ENCODE measurements at places on chromosomes 4 and X.
A peak's percentile ranks its signal among the peaks of the same experiment; 100 is the strongest.

- peak; percentile 72 for DNase-seq
Observed at GRCh38 chr4:1726146-1726934, 5.0 kb downstream of the TACC3 start.

DNA sequence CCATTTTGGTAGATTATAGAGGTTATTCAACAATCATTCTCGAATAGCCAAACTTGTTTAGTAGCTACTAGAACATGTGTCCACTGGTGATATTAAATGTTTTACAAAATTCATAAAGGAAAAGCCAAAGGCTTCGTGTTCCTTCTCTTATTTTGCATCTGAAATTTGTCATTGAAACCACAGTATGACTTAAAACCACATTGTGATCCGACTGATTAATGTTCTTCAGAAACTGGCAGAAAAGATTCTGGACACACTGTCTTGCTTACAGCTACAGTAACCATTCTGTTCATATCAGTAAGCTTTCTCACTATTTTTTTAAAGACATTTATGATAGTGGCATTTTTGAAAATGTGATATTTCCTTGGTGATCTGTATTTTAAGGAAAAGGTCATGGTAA, 2.6 kb upstream of the SMARCA1 start:
- DNase-seq = no peak

- DNase-seq = no peak
Observed at GRCh38 chr4:53039741-53040458, 177.8 kb downstream of the RASL11B start.

DNA sequence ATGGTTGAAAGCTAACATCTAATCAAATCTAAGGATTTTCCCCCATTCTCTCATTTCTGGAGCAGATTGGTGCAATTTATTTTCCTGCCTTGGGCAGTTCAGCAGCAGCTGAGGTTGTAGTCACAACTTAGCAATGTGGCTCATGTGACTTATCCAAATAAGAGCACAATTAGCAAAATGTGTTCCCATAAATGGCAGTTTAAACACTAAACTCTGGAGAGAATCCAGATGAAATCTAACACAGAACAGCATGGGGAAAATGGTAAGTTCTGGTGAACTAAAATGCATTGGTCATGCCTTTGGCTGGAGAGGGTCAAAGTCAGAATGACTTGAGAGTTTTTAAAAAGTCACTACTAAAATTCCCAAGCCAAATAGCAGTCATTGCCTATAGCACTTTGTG, 422.6 kb upstream of the DIPK2B start:
- no peak for DNase-seq

DNA sequence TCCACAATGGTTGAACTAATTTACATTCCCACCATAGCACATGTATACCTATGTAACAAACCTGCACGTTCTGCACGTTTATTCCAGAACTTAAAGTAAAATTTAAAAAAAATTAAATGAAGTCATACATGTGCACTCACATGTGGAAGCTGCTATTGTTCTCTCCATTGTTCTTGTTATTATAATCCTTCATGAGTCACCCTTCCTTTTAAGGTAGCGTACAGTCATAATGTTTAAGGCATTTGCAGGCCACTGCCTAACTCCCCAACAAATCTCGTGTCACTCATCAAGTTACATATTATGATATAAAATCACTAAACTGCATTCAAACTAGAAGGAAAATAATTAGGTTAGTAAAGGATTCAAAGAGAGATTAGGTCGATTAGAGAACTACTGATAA, 63.6 kb downstream of the SLC7A11 start:
- DNase-seq = no peak

DNA sequence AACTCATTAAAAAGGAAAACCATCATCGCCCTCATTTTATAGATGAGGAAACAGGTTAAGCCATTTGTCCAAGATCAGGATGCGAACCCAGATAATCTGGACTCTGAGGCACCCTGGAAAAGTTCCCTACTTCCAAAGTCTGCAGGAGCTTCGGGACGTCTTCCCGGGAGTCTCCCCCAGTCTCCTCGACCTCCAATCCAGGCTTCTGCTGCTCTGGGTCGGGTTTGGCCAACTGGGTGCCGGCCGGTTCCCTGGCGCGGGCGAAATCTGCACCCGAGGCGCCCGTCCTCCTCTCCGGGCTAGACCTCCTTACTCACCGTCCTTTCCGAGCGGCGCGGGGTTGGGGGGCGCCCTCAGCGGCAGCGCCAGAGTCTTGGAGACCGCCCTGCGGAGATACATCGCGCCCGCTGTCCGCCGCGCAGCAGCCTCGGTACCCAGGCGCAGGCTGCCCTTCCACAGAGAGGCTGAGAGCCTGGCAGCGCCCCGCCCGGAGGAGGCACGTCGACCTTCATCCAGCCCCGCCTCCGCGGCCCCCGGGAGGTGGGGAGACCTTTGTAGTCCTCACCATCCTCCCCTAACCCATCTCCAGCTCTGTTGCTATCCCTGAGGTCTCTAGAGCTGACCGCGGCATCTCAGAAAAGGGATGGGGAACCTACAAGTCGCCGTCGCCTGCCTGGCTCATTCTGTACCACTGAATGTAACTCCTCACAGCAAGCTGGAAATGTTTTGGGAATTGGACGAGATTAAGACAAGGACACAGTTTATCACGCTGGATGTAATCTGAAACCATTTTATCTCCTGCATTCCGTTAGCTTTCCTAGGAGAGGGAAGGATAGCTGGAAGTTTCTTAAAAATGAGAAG, at the start of gene MGARP:
MGARP (minus strand) TSS at position 466 of the 861 bp plus-strand sequence; CDS start at position 399, 67 bp downstream.
- no peak for DNase-seq

Data from NCI-H1436 (cell line).